ENCODE measurements at places on chromosomes 3 and 15.

- DNase-seq: no peak
These were observed 67.4 kb upstream of the ZNF148 start for GRCh38 chr3:125442506-125442905.

- DNase-seq: peak; percentile 42
These were observed 73.2 kb downstream of the TBC1D2B start for GRCh38 chr15:78004222-78004727.

DNA sequence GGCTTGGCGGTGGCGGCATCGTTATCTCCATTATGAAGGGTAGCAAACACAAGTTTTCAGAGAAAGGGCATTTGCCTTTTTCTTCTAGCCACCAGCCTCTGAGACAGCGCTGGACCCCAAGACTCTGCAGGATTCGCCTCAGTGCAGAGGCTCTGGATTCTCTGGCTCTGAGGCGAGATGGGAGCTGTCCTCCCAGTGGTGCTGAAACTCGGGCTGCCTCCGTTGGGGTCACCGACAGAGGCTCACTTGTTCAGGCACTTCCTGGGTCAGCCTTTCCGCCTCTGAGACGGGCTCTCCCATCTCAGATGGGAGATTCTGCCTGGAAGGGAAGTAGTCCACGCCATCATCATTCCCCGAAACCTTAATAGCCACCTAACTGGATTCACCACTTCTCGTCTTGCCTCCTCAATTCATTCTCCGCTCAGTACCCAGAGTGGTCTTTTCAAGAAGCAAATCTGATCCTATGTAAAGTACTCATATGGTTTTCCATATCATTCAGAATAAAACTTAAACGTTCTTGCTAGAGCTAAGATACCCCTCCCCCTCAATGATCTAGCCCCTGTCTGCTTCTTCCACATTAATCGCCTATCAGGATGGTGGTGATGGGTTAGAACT lies 76.9 kb downstream of the RHCG start:
- no peak for DNase-seq

GRCh38 chr3:70620367-70620766 lies 307.9 kb upstream of the MDFIC2 start:
- peak; percentile 25 for DNase-seq

DNA sequence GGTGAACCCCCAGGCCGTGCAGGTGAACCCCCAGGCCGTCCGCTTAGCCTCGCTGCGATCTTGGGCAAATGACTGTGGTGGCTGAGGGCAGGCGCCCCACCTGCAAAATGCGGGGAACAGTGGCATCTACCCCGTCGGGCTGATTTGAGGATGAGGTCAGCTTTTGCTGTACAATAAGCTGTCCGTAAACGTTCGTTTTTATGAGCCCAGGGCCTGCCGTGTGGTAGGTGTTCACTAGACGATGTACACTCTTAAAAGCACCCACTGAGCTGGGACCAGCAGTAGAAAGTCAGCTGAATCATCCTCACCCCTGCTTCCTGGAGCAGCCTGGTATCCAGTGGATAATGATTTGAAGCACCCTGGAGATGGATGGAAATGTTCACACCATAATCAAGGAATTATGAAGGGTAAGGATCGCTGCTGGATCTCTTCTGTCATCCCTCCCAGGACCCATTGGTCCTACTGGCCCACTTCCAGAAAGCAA lies 943 bp upstream of the PCSK6 start:
- no peak for DNase-seq

GRCh38 chr3:167830007-167830406 lies 94.5 kb downstream of the SERPINI1 start:
- DNase-seq: no peak

DNA sequence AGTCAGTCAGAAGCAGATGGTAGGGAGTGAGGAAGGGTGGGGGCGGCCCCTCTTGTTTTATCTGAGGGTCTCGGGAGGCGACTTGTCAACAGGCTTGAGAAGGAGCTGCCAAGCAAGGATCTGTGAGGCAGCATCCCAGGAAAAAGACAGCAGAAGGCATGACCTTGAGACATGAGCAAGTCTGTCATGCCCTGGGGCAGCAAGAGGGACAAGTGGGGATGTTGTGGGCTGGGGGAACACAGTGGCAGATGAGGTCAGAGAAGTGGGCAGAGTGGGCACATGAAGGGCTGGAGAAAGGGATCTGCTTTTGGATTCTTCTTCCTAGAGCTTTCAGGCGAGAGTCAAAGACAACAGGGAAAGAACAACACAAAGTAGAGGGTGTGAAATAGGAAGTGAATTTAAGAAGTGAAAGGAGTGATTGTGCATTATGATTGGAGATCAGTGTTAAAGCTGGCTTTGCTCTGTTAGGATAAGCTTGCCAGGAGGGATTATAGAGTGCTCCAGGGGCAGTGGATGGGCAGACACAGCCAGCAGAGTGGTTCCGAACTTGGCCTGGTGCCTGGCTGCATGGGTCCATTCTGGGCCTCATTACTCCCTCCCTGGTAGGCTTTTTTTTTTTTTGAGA lies 73.3 kb downstream of the USP13 start:
- DNase-seq: no peak

DNA sequence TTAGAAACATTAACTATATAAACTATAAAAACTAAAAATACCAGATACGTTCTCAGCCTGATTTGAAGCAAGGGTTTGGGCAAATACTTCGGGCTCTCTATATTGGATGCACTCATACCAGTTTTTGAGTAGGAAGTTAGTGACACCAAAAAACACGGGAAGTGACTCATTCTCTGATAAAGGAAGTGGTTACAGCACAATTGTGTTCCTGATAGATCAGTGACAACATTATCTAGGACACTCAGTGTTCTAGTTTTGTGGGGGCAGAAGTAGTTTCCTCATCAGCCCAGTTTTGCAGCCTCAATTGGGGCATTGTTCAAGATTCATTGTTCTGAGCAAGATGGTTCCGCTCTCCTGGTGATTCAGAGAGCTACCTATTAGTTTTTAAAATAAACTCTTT lies 469.6 kb upstream of the DPPA4 start:
- no peak for DNase-seq

- DNase-seq: no peak
These were observed 56.5 kb downstream of the SUMF1 start for GRCh38 chr3:4410606-4411005.

DNA sequence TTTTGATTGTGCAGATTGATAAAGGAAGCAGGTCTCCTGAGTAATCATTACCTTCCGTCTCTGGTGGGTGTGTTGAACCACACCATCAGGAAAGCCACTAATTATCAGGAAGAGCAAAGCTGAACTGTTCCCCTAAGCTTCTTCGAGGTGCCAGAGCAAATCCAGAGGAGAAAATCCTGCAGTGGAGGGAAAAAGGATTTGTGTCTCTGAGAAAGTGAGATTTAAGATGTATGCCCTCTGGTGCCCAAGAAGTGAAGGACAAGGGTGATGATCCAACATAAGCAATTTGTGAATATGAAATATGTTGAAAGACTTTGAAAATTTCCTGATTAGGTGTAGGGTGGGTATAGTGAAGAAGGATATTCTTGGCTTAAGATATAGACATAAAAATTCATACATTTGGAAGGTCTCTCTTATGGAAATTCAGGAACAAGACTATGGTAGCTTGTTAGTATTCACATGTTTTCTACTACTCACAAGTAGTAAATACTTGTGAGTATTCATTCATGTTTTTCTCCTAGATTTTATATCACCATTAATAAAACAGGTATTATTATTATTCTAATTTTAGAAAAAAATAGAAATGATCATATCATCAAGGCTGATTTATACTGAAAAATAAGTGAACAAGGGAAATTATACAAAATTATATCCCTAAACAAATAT lies 34.8 kb downstream of the COMMD2 start:
- peak; percentile 47 for DNase-seq

GRCh38 chr15:90619468-90619867 lies 89.7 kb downstream of the CRTC3 start:
- no peak for DNase-seq

DNA sequence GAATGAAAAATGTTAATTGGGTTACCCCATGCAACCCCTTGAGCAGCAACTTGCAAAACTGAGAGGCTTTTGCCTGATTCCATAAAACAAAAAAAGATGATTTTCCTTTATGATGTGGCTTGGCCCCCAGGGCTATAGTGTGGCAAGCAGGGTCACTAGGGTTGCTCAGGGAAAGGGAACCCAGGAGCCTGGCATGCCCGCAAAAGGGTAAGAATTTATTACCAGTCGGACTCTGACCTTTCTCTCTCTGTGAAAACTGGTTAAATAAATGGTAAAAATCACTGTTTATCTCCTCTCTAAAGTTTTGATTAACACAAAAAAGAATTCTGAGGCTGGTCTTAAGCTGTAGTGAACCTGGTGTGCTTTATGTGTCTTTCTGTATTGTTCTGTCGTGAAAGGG lies 37.7 kb upstream of the SEC61A1 start:
- DNase-seq: no peak

DNA sequence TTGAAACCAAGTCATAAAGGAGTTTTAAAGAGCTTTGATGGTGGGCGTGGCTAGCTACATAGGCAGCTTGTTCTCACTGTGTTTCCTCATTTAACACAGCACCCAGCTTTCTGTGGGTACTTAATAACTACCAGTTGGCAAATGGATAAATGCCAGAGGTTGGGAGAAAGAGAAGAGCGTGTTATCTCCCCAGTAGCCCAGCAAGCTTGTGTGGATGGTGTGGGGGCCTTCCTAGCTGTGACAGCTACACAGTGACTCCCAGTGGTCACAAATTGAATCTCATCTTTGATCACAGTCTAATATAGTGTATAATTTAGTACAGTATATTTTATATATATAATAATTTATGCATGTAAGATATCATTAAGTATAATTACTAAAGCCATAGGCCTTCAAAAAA lies 984.1 kb downstream of the EPHA3 start:
- no peak for DNase-seq

- DNase-seq: no peak
These were observed 309.2 kb downstream of the PDCD6IP start for GRCh38 chr3:34107669-34108068.

DNA sequence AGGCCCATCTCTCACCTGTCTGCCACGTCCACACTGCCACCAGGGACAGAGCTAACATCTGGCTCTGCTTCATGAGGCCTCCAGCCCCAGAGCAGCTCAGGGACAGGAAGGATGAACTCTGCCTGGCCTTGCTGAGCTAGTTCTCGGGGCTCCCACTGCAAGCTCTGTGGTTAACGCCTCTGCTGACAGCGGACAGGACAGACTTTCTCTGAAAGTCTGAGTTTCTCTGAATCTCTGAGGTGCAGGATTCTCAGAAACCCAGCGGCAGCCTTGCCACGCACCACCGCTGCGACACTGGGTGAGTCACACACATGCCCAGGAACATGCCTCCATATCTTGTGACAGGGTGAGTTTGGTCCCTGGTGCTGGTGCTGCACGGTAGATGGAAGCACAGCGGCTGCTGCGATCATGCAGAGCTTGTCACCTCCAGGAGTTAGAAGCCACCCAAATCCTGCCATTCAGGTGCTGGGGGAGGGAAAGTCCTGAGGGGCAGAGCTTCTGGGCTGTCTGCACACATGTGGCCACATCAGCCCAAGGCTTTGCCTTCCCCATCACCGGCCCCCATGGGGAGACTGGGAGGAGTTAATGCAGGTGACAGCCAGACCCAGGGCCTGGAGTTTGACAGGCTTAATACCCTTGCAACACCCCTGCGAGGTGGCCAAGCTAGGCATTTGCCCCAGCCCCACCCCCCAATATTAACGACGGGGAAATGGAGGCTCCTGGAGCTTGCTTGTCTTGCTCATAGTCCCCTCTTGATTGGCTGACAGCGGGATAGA lies 267.0 kb downstream of the PLCL2 start:
- DNase-seq: no peak

DNA sequence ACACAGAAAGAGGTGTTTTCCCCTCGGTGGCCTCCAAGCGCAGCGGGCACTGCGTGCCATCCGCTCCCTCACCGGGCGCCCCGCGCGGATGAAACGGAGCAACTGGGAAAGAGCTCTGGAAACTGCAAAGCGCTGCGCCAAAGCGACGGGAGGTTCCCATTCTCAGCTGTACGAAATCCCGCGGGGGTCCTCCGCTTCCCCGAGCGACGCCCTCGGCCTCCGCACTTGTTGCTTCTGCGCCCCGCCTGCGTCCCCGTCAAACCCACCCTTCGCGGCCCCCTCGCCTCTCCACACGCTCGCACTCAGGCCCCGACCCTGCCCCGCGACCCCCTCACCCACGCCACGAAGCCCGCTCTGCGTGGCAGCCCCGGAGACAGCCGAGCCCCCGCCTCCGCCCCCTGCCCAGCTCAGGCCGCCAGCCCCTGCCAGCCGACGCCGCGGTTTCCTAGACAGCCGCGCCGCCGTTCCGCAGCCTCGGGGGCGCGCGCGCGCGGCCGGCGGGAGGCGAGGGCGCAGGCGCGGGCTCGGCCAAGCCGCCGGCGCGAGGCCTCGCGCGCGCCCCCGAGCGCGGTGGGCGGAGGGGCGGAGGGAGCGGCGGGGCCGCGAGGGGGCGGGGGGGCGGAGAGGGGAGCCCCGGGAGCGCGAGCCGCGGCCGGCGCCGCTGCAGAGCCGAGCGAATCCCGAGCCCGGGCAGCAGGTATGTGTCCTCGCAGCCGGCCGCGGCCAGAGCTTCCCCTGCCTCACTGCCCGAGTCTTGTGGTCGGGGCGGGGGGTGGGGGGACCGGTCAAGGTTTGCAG lies at the start of gene TMEM266:
TMEM266 (plus strand) TSS at position 666 of the 798 bp plus-strand sequence. CDS start 74,279 bp downstream, outside the sequence.
- DNase-seq: no peak

- DNase-seq: no peak
These were observed 12.2 kb downstream of the ZNF774 start for GRCh38 chr15:90364251-90364650.

DNA sequence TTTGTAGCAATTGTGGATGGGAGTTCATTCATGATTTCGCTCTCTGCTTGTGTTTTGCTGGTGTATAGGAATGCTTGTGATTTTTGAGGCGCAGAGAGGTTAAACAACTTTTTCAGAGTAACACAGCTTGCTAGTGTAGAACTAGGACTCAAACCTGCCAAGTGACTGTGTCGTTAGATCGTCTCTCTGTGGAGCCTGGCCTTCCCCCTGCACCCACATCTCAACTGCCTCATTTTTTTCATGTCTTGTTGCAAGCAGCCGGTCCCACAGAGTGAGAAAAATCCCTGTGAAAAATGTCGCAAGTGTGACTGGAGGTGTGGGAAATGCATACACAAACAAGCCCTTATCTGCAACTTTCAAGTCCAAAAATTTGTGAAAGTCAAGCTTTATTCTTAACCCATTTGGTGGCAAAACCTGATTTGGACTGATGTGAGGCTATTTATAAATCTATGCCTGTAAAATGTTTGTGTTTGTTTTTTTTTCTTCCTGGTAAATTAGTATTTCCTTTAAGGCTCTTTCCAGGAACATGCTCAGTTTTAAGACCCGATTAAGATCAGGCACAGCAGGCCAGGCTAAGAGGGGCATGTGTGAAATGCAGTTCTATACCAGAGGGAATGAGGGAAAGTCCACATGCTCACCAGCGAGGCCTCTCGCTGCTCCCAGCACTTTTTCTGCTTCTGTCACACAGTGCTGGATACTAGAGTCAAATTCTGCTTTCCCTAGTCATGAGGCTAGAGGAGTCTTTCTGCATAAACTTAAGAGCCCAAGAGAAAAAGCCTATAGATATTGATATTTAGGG lies 25.8 kb downstream of the ST6GAL1 start:
- no peak for DNase-seq
